ENCODE measurements at places on chromosomes 11 and 22.

- DNase-seq: peak; percentile 21
Measured at GRCh38 chr22:30565341-30565740, 9.1 kb downstream of the GAL3ST1 start.

- no peak for DNase-seq
Measured at GRCh38 chr11:102614485-102614884, 10.6 kb downstream of the MMP20 start.

GRCh38 chr11:13338019-13338426 lies 60.4 kb downstream of the BMAL1 start:
- DNase-seq: peak; percentile 77

GRCh38 chr11:95076416-95076815 lies 9.7 kb downstream of the SRSF8 start:
- DNase-seq: peak; percentile 95

GRCh38 chr11:17609291-17610084 lies 62.4 kb downstream of the OTOG start:
- no peak for DNase-seq

- DNase-seq: peak; percentile 51
Measured at GRCh38 chr11:46305295-46305694, 27.8 kb downstream of the CREB3L1 start.

- DNase-seq: no peak
Measured at GRCh38 chr22:22657712-22658111, 13.3 kb downstream of the GGTLC2 start.

GRCh38 chr11:28835790-28836189 lies 727.6 kb downstream of the METTL15 start:
- peak; percentile 73 for DNase-seq
